Foreskin melanocyte (primary cell): ENCODE measurements at places on chromosomes 12 and 14.
A peak's percentile ranks its signal among the peaks of the same experiment; 100 is the strongest.

GRCh38 chr14:101600891-101601605 lies 39.8 kb downstream of the DIO3 start:
- no peak for DNase-seq

DNA sequence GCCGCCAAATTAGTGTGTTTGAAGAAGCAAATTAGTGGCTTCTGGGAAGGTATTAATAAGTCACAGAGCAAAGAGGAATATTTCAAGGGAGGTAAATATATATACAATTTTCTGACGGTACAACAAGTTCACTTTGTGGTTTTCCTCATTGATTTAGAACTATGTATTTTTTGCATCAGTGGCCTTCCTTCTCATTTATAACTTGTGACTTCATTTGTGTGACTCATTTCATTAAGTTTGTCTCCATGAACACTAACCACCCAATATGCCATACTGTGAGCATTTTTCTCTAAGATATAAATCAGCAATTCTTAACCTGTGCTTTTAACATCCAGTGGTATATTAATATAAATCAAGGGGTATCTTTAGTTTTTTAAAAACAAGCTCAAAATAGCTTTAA lies 29.3 kb upstream of the ARHGAP5 start:
- DNase-seq = peak; percentile 11

GRCh38 chr12:54032627-54033100 lies at the start of gene HOXC5:
Gene HOXC5 (plus strand): TSS chr12:54033050. CDS start chr12:54033123, 73 bp downstream.
- peak; percentile 87 for DNase-seq

DNA sequence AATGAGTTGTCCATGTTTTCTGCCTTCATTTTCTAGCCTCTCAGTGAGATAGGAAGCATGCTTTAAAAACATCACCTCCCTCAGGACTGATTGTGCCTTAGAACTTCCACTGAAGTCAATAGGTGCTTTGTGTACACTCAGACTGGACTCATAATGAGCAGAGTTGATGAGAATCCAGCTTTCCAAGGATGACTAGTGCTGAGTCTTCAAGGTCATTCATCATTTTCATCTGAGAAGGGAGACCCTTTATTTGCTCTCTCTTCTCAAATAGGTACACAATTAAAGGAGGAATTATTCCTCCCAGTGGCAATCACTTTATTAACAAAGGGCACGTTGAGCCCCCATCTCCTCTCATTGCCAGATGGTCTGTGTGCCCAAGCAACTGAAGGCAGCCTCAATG lies 210.9 kb upstream of the PRKD1 start:
- DNase-seq = no peak
